ENCODE measurements at places on chromosomes 1 and 21. TPM values are rescaled to one million over a fixed set of nuclear protein-coding genes. Genes with fewer than 3 reads are reported as not detected.
A peak's percentile ranks its signal among the peaks of the same experiment; 100 is the strongest.

- H3K4me3 ChIP-seq, result no peak overlapping the region
- H3K36me3 ChIP-seq, result no peaks in the 10 kb centered on the region
- H3K27ac ChIP-seq, result no peak overlapping the region
- no peaks in the 10 kb centered on the region for H3K27me3 ChIP-seq
Observed at GRCh38 chr1:239457491-239458143, 71.2 kb downstream of the CHRM3 start.

The HES2 gene
- total RNA-seq, result not detected

The IFNAR1 gene
- total RNA-seq, result 21.3 TPM

DNA sequence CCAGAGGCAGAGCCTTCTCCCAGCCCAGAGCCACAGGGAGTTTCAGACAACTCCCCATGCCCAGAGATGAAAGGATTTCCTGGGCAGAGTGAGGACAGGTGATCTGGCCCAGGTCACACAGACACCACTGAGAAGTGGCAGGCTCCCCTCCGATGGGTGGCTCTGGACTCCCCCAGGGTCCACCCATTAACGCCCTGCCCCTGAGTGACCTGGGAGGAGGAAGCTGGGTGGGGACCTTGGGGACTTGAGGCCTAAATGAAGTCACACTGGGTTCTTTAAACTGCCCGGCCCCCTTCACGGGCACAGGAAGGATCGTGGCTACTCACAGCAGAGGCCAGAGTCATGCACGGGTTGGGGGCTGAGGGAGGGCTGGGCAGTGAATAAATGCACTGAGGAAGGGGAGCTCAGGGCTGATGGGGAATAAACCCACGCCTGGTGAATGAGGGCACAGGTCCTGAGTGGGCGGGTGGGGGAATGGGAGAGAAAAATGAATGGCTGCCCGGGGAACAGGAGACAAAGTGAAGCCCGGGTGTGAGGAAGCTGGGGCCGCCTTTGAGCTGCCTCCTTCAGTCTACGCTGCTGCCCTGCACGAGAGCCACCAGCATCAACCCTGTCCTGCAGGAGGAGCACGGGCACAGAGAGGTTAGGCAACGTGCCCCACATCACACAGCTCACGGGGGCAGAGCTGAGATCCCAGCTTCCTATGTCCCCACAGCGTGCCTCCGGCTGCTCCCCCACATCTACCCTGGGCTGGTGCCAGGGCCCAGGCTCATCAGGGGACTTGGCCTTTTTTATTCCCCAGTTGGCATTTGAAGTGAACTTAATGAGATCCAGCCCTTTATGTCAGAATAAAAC is 404.3 kb downstream of the MATN1 start:
- no peak overlapping the region for H3K4me3 ChIP-seq
- H3K27me3 ChIP-seq, result no peaks in the 10 kb centered on the region
- H3K4me1 ChIP-seq, result no peaks in the 10 kb centered on the region
- no peak overlapping the region for H3K27ac ChIP-seq
- no peak for DNase-seq

The SLC16A4 gene
- 0.40 TPM for total RNA-seq

The ADAMTSL4 gene
- 2.9 TPM for total RNA-seq

GRCh38 chr1:117060441-117061317 is 553 bp downstream of the TTF2 start:
- no peaks in the 10 kb centered on the region for H3K36me3 ChIP-seq
- no peak for DNase-seq
- peak overlapping the region; percentile 58 for H3K4me3 ChIP-seq
- H3K4me1 ChIP-seq, result peaks cover 16% of the 10 kb centered on the region
- peak overlapping the region; percentile 42 for H3K27ac ChIP-seq

The RHOU gene
- total RNA-seq, result 1.6 TPM

GRCh38 chr1:204340081-204340889 is 19.4 kb downstream of the PLEKHA6 start:
- H3K4me1 ChIP-seq, result no peaks in the 10 kb centered on the region
- DNase-seq, result no peak
- H3K27me3 ChIP-seq, result no peaks in the 10 kb centered on the region
- no peak overlapping the region for H3K27ac ChIP-seq
- no peak overlapping the region for H3K4me3 ChIP-seq

The UBXN10 gene
- 3.5 TPM for total RNA-seq

DNA sequence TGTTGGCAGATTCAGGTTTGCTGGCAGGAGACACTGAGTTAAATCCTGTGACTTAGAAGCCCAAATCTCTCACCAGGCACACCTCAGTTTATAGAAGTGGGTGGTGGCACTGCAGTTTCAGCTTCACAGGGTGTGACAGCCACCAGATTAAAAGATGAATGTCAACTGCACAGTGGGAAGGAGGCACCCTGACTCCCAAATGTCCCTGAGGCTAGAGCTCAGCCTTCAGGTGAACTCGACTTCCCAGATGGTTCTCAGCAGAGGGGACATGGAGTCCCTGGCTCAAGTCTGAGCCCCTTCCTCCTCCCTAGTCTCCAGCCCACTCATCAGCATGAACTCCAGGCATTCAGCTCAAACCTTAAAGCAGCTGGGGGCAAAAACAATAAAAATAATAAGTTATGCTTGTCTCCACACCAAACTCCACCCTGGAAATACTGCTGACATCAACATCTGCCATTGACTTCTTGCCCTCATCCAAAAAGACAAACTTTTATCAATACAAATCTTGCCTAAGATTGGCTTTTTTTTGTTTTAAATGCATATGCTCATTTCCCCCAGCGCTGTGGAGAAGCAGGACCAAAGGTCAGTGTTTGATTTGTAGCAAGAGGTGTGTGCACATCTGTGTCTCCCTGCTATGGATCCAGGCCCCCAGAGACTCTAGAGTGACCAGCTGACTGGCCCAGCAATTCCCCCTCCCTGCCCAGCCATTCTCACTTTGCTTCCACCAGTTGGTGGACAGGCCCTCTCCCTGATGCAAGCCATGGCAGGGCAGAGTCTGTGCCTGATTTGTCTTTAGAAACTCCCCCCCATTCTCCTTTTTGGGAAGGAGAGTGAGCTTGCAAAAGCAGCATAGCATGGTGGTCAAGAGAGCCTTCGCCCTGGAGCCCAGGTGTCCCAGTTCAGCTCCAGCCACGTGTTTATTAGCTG is 18.5 kb upstream of the S100A7 start:
- no peak overlapping the region for H3K27ac ChIP-seq
- H3K4me3 ChIP-seq, result no peak overlapping the region
- no peaks in the 10 kb centered on the region for H3K4me1 ChIP-seq
- no peaks in the 10 kb centered on the region for H3K36me3 ChIP-seq
- peaks cover 4% of the 10 kb centered on the region for H3K27me3 ChIP-seq

All from natural killer cell (primary cell).